ENCODE measurements at places on chromosomes 7 and 10.

DNA sequence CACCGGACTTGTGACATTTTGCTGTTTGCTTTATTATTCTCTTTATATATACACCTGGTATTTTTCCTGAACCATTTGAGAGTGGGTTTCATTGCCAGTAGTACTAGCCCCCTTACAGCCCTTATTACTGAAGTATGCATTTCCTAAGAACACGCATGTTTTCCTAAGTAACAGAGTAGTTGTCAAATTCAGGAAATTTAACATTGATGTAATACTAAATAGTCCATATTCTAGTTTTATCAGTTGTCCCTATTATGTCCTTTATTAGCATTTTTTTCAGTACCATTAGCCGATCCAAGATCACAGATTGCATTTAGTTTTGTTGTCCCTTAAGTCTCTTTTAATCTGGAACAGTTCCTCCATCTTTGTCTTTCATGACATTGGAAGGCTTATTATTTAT lies 8.0 kb downstream of the KMT2E start:
- no peak for DNase-seq

GRCh38 chr7:141563956-141564623 lies 12.9 kb downstream of the AGK start:
- peak; percentile 67 for DNase-seq

DNA sequence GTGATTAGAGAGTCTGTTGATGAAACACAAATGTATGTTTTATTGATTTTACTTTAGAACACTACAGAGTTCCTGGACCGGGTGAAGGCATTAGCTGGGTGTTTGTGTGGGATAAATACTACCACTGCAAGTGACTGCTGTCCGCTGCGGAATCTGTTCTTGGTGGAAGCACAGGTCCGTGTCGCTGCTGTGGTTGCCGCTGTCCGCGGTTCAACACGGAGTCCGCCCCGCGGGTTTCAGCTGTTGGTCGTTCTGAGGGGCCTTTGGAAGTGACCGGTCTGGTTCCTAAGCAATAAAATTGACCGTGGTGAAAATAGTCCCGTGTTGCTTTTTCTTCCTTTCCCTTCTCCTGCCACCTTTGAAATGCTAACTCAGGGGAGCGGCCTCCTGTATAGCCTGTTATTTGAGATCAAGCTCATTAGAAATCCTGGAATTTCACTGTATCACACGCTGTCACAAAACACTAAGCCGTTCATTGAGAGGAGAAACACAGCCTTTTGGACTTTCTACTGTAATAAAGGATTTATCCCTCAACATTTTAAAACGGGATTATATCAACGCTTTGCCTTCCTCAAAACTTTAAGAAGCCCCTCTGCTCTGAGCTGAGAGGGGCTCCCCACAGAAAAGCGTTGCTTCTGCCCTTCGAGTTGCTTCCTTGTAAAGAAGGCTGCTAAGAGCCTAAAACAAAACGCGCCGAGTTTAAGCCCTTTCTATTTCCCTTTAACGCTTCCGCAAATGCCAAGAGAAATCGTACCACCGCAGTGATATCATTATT lies 2.6 kb downstream of the NKX6-2 start:
- no peak for DNase-seq

GRCh38 chr7:73908123-73908611 lies 47.2 kb downstream of the TMEM270 start:
- DNase-seq, result peak; percentile 53

- DNase-seq, result no peak
Measured at GRCh38 chr7:4297165-4297917, 384.8 kb upstream of the FOXK1 start.

DNA sequence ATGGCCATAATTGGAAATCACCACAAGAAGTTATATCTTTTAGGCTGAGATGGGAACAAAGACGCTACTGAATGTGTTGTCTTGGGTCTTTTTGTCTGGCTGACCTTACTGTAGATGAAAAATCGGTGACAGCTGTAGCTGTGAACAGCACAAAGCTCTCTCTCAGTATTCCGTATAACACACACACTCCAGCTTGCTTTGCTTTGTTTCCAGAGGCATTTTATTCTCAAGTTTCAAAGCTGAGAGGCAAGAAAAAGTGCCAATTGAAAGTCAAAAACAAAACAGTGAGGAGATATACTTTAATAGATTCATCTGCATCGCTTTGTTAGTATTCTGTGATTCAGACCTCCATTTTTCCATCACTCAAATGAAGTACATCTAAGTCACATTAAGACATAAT lies 39.6 kb upstream of the CABCOCO1 start:
- no peak for DNase-seq

Data from activated effector memory CD4-positive, alpha-beta T cell treated with anti-CD3 and anti-CD28 coated beads, Interleukin-2, amount 50 U/mL, for 16 hours (primary cell).